ENCODE measurements at places on chromosomes 5 and 9.

GRCh38 chr9:129317179-129318011 lies 139.3 kb upstream of the IER5L start:
- peak; percentile 22 for DNase-seq

DNA sequence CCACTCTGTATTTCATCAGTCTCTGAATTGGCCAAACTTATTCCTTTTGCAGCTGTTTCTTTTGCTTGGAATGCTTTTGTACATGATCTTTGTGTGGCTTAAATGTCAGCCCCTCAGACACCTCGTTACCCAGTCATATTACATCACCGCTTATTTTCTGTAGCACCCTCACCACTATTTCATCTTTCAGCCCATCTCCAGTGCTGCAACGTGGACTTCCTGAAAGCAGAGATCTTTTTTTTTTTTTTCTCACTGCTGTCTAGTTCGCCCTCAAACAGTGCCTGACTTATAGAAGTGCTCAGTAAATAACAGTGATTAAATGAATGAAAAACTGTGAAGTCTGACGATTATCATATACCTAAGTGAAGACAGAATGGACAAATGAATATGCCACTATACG lies 835 bp downstream of the SRA1 start:
- peak; percentile 21 for DNase-seq

GRCh38 chr9:34454571-34455065 lies 3.8 kb downstream of the FAM219A start:
- DNase-seq: no peak

- DNase-seq: no peak
These were observed 60.2 kb downstream of the MLLT3 start for GRCh38 chr9:20562051-20562450.

GRCh38 chr5:78245136-78245535 lies 49.4 kb downstream of the AP3B1 start:
- no peak for DNase-seq

DNA sequence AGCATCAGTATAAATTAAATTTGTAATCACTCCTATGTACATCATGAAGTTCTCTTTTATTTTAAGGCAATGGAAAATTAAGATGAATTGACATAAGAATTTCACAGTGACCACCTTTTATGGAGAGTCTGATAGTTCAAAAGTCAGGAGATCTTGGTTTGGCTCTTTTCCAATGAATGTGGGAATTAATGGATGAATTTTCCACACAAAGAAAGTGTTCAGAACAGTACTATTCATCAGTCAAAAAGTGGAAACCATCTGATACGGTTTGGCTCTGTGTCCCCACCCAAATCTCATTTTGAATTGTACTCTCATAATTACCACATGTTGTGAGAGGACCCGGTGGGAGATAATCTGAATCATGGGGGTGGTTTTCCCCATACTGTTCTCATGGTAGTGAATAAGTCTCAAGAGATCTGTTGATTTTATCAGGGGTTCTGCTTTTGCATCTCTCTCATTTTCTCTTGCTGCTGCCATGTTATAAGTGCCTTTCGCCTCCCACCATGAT lies 24.5 kb downstream of the CCDC125 start:
- no peak for DNase-seq

GRCh38 chr9:29214154-29214689 lies 1640.9 kb upstream of the C9orf72 start:
- DNase-seq: no peak

- DNase-seq: no peak
These were observed 168.6 kb downstream of the PRELID2 start for GRCh38 chr5:145666591-145666990.

DNA sequence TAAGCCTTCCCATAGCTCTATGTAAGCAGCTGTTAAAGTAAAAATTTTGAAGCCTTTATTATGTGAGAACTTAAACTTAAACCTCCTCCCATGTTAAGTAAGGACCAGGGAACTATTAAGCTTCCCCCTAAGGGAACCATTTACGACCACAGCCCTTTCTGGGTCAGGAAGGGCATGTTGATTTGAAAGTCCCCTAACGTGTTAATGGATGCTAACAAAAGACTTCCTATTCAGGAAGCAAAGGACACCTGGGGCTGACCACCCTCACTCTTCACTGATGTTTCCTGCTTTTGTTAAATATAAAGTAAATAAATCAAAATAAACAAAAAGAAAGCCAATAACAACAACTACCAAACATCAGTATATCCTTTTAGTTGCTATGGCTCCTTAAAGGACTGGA lies 170.6 kb upstream of the RFX3 start:
- DNase-seq: no peak

GRCh38 chr5:137641148-137641547 lies 94.7 kb downstream of the KLHL3 start:
- DNase-seq: no peak

DNA sequence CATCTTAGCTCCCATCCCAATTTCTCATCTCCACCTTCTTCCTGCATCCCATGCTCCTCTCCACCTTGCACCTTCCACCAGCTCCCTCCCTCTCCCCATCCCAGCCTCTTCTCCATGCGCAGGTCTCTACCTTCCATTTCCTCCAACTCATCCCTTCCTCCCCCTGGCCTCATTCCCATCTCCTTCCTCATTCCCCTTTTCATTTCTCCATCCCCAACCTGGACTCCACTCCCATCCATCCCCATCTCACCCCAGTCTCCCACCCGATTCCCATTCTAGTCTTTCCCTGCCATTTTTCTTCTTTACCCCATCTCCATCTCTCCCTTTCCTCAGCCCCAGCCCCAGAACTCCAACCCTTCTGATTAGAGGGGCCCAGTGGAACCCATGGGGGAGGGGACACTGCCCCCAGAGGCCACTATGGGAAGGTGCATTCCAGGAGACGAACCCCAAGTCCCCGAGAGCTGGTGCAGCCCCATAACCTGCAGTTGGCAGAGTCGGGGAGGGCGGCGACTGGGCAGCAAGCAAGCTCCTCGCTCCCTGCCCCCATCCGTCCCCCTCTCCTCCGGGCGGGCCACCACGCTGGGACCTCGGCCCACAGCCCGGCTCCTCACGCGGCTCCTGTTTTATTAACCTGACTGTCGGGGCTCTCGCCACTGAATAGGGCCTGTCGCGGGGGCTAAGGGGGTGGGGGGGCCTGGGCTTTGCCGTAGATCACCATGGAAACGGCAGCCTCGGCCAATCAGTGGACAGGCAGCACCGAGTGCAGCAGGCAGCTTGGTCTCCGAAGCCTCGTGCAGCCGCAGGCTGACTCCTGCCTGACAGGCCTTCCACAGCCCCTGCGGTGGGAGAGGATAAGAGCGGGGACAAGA lies 66.7 kb downstream of the PCDH1 start:
- DNase-seq: peak; percentile 19

DNA sequence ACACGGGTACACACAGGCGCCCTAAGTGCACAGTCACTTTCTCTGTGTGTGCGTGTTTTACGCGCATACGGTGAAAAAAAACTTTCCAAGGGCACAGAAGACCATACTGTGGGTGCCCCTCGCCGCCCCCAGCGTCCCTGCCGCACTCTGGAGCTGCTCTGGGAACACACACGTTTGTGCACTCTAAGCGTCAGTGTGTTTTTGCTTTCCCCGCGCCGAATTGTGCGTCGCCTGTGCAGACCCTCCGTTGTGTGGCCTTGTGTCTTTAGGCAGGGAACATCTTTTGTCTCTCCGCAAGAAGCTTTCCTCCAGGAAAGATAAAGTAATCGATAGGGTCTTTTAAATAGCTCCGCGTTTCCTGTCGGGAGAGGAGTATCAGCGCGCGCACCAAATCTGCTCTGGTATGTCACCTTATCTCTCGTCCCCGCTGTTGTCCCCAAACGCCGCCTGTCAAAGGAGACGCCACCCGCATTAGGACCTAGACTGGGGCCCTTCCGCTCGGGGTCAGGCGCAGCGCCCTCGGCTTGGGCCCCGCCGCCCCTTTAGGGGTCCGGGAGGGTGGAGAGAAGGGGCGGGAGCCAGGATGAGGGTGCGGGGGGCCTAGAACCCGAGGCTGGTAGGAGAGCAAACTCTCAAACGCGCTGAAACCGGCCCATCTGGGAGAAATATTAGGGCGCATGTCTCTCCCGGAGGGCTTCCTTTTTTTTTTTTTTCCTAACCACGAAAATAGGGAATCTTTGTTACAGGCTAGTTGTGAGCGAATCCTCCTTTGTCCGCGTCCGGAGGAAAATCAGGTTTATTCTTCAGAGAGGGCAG lies 10.5 kb upstream of the NKX2-5 start:
- DNase-seq: no peak

GRCh38 chr5:147557876-147558745 lies 48.2 kb upstream of the DPYSL3 start:
- no peak for DNase-seq

DNA sequence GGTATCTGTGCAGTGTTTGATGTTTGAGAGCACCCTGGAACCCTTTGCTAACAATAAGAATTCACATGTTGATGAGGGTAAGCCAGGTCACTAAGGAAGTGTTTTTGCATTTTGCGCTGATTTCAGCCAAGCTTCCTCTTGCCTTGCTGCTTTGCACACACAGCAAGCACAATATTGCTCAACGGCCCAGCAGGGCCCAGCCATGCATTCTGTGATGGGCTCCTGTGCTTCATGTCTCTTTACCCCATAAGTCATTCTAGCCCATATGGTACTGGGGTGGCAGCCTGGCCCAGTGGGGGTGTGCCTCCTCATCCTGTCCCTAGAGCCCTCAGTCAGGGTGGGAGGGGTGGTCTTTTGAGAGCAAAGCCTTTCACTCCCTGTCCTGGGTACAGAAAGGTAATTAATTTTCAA lies 481.3 kb downstream of the GADD45G start:
- no peak for DNase-seq

DNA sequence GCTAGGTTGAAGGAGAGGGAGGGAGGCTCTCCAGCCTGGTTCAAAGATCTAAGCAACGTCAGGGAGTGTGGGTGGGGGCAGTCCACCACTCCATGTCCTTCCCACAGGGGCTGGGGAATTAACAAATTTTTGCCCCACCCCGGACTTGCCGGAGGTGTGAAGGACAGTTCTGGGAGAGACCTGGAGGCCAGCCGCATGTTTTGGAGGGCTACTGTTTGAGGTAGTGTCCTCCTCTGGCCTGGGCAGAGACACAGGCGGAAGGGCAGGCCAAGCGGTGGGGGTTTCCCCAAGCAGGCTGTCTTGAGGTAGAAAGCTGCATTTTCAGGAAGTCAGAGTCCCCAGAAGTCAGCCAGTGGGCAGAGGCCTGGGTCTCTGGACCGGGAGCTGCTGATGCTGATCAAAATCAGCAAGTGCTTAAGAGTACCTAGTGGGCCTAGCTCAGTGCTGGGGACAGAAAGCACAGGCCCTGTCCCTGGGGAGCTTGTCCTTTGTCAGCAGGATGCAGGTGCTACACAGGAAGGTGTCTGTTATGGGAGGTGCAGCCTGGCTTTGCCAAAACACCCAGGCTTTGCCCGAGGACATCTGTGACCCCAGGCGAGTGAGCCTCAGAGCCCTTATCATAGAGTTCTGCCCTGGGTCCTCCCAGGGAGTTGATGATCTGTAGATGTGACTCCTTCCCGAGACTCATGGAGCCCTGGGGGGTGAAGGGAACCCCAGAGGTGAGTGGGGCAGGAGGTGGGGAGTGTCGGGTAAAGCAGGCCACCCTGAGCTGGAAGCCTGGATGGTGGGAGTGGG lies 18.5 kb downstream of the JADE2 start:
- DNase-seq: peak; percentile 35

DNA sequence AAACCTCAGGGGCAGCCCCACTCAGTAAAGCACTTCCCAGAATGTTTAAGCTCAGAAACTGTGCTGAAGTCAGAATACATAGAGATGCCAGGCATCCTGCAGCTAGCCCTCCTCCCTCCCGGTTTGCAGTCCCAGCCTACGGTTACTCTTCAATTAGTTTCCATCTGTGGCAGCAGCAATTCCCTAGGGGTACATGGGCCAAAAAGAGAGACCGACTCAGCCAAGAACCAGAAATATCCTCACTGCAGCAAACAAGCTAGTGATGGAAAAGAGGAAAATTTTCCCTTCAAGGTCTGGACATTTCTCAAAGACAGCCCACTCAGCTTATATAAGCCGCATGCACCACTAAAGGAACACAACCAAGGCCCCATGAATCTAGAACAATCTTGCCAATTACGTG lies 89.1 kb upstream of the PPP2R2B start:
- DNase-seq: no peak

DNA sequence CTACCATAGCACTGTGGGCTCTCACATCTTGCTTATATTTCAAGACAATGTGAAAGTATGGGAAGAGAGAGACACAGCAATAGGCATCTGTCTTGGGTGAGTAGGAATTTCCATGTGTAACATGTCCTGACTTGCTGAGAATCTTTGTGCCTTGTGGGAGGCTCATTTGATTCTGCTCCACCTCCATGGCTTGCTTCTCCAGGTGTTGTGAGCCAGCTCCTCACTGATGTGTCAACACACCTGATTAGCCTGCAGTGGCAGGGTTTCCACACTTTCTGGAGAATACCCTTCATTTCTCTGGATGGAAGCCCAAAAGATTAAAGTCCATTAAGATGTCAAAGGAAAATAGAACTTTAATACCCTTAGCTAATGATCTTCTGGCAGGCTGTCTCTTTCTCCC lies 613.6 kb downstream of the ZNF608 start:
- DNase-seq: no peak

- no peak for DNase-seq
These were observed 9.6 kb upstream of the AMBP start for GRCh38 chr9:114087721-114088120.

DNA sequence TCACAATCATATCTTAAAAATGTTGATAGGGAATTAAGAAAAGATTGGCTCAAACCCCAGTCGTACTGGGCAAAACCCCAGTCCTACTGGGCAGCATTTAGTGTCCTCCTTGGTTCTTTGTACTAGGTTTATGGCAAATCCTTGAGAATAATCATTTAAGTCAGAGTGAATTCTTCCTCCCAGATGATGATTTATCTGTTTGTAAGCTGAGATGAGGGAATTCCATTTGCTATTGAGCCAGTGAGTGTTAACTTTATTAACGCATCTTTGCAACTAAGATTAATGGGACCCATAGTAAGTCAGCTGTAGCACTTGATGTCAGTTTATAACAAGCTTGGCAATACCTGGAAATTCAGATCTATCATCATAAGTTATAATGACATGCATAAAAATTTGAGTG lies 821.8 kb upstream of the DMAC1 start:
- no peak for DNase-seq

DNA sequence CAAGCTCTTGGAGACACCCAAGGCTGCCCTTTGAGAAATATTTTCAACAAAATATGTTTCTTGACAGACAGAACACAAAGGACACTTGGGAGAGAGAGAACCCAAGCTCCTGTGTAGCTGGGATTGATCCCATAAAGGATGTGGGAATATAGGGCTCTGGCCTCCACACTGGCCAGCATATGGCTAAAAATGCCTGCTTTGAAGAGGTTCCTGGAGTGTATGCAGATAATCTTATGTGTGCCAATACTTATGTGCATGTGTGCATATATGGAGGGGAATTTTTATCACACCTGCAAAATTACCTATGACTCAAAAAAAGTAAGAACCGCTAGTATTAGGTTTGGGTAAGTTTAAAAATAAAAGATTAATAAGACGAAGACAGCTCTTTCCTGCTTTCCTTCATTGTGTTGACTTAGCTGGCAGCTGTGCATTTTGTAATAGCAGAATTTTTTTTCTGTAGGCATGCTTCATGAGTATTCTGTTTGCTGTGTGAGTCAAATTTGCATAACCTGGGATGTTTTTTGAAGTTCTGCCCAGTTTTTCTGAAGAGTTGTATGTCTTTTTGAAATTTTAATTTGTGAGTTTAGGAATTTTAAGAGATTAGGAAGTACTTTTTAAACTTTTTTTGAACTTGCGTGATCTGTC lies 42.6 kb downstream of the HACD4 start:
- DNase-seq: no peak

- no peak for DNase-seq
These were observed 26.4 kb upstream of the F2R start for GRCh38 chr5:76689321-76690036.

Measured in Kasumi-1 (cell line).